ENCODE measurements at places on chromosomes 11 and 22. TPM values are rescaled to one million over a fixed set of nuclear protein-coding genes. Genes with fewer than 3 reads are reported as not detected.

GRCh38 chr11:76639621-76640020, 30.9 kb downstream of the LRRC32 start:
- no peak for DNase-seq

- no peak for DNase-seq
These were observed 44.8 kb upstream of the CADM1 start for GRCh38 chr11:115548878-115549528.

GRCh38 chr11:36757075-36757474, 159.0 kb upstream of the RAG2 start:
- no peak for DNase-seq

DNA sequence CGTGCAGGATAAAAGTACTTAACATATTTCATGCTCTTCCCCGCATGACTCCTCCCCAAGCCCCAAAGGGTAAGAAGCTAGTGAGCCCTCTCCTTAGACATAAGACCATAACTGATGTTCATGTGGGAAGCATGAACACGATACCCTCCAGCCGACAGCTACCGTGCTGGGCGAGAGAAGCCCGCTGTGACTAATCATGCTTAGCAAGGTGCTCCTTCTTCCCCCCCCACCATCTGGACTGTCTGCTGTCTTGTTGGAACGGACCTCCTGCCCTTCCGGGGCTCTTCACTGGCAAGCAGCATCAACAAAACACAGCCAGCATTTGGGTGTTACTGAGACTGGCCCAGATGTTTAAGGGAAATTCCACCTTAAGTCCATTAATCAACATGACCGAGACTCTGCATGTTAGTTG, 200.6 kb downstream of the DBX1 start:
- DNase-seq = no peak

GRCh38 chr22:38844315-38845003, 631 bp upstream of the NPTXR start:
- no peak for DNase-seq

DNA sequence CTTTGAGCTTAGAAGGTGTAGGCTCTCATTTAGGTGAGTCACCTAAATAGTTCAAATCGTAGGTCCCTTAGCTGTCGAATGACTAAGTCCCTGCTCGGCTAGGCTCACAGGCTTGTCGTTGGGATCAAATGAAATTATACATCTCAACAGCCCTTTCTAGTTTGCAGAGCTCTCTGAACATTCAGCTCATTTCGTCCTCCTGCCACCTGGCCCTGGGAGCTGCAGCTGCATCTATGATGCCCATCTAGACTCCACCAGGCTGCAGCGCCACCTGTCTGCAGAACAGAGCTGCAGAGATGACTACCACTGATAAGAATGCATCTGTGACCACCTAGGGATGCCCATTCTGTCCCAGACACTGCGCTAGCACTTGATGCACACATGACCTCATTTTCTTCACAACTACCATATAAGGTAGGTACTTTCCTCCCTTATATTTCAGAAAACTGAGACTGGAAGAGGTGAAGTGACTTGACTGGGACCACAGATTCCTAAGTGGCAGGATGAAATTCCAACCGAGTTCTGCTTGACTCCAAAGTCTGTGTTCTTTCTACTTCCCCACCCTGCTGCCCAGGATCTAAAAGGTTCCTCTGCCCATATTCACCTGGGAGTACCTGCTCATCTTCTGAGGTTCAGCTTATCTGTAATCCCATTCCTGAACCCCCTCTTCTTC, 141.1 kb upstream of the NARS2 start:
- DNase-seq = peak; percentile 78

GRCh38 chr11:34619062-34619516, 1.8 kb upstream of the EHF start:
- no peak for DNase-seq

DNA sequence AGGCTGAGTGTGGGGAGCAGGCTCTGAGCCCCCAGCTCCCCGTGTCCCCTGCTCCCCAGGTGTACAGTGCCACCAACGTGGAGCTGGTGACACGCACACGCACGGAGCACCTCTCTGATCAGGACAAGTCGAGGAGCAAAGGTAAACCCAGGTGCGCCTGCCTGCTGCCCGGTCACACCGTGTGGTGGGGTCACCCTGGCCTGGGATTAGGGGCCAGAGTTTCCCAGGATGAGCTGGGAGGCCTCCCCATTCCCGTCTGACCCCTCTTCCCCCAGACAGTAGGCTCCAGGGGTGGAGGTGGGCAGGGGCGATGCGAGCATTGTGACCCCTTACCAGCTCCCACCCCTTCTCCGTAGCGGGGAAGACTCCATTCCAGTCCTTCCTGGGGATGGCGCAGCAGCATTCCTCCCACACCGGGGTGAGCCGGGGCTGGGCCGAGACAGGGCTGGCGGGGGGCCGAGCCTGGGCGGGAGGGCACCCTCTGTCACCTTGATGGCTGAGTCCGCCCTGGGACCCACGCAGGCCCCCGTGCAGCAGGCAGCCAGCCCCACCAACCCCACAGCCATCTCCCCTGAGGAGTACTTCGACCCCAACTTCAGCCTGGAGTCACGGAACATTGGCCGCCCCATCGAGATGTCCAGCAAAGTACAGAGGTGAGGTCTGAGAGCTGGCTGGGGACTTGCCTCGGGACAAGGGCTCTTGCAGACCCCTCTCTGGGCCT, 3.7 kb upstream of the SSH3 start:
- no peak for DNase-seq

GRCh38 chr11:115591380-115591779, 87.2 kb upstream of the CADM1 start:
- DNase-seq = no peak

RBMXL2 gene
- not detected for total RNA-seq

PANX3 gene
- total RNA-seq = not detected

SIK2 gene
- total RNA-seq = 13.7 TPM

OR52A1 gene
- not detected for total RNA-seq

Data from MCF 10A (cell line).